Retina (tissue), 1 donor: ENCODE measurements at places on chromosomes 7 and 10.

GRCh38 chr7:89770161-89770560, 384.1 kb upstream of the STEAP1 start:
- DNase-seq = no peak

- DNase-seq = peak; percentile 59
Measured at GRCh38 chr10:102421757-102422512, 1.3 kb downstream of the FBXL15 start.

DNA sequence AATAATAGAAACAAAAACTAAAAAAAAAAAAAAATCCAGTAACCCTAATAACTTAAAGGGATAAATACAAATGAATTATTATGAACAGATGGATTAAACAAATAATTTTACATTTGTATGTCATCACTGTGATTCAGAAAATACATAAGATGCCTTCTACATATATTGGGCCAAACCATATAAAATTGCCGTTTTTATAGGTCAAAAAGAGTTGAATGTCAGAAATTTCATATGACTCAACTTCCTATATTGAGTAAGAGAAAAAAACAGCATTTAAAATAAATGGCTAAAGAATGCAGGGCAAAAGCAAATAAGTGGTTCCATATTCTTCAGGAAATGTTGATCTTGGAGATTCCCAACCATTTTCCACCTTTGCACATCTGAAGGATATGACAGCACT, 9.4 kb downstream of the SLC35B4 start:
- no peak for DNase-seq

DNA sequence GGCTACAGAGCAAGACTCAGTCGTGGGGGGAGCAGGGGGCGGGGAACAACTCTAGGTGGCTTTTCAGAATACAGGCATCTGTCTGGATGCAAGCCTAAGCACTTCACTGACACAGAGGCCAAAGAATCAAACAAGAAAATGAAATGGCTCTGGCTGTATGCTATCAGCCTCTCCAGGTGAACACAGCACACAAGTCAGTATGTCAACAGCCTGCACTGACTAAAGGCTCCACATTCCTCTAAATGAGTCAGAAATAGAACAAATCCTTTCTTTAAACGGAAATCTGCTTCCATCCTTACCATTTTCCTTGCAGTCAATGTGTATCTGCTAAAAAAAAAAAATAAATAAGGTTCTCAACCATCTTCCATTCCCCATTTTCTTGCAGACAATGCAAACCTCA, 88.3 kb downstream of the ARMH3 start:
- no peak for DNase-seq

GRCh38 chr7:26507108-26507987, 215.7 kb downstream of the SNX10 start:
- DNase-seq = no peak

GRCh38 chr10:124917428-124918190, 24.3 kb upstream of the ZRANB1 start:
- peak; percentile 77 for DNase-seq

DNA sequence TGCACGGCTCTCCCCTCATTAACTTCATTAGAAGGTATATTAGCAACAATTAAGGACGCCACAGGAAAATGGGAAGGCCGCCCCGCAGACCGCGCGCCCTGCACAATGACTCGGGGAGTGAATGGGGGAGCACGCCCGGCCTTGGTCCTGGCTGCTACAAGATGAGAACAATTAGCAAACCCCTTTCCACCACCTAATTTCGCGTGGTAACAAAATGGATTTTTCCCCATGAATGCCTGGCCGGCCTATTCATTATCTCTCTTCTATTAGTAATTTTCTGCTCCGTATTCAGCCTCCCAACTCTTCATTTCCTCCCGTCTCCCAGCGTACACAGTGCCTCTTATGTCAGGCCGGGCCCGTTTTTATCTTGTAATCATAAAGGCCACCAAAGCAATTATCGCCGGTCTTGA, 346.9 kb downstream of the DNAJB6 start:
- DNase-seq = no peak

GRCh38 chr10:47299611-47300428, at the start of gene GDF10:
TSS of gene GDF10 (plus strand) at chr10:47300197. CDS start at chr10:47300652, 455 bp downstream.
- DNase-seq = peak; percentile 60

GRCh38 chr7:33823913-33824312, 81.4 kb upstream of the BMPER start:
- no peak for DNase-seq

DNA sequence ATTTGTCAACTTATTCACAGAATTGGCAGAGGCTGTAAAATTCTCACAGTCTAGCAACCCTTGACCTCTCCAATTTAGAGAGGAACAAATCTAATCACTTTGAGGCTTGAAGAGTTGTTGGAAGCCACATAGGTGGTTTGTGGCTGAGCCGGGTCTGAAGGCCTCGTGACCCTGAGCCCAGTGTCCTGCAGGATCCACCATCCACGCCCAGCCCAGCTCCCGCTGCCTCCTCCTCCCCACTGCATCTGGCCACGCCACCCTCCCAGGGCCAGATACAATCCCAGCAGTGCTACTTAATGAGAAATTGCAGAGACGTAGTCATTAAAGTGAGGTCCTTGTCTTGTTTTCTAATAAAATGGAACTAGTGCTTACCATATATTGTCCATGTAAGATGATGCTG, 81.4 kb upstream of the SHH start:
- no peak for DNase-seq

GRCh38 chr10:30192846-30193608, 133.6 kb upstream of the JCAD start:
- no peak for DNase-seq

DNA sequence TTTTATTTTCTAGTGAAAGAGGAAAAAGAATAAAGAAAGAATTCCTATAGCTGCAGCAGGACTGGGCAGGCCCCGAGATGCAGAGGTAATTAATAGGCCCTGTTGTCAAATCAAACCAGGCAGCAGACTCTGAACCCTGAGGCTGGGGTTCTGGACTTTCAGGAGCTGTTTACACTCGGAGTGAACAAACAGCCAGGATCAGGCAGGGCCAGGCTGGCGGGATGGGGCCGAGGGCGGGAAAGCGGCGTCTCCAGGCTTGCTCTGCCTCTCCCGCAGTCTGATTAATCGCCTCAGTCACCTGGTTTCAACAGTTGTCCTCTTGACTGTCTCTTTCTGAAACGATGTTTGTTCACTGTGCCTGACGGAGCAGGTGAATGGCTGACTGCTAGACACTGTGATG, 675.4 kb upstream of the FOXK1 start:
- DNase-seq = peak; percentile 63

GRCh38 chr10:102565793-102566192, 62.0 kb downstream of the SUFU start:
- no peak for DNase-seq

DNA sequence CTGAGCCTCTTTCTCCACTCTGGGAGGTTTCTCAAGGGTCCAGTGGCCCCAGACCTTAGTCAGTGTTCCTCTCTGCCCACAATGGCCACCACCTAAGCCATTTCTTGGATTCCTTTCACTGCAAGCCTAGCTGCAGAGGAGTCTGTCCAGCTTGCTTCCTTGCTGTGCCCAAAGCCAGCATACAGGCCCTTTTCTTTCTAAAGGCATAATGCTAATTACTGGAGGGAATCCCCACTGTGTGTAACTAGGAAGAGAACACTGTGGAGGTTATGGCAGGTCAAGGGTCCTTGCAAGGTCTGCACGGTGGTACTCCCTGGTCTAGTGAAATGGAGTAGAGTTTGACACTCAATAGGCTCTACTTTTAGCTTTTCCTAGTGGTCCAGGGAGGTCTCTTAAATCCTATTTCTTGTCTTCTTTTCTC, 70.4 kb upstream of the CC2D2B start:
- DNase-seq = no peak

GRCh38 chr7:55308186-55308929, 56.8 kb upstream of the LANCL2 start:
- no peak for DNase-seq

DNA sequence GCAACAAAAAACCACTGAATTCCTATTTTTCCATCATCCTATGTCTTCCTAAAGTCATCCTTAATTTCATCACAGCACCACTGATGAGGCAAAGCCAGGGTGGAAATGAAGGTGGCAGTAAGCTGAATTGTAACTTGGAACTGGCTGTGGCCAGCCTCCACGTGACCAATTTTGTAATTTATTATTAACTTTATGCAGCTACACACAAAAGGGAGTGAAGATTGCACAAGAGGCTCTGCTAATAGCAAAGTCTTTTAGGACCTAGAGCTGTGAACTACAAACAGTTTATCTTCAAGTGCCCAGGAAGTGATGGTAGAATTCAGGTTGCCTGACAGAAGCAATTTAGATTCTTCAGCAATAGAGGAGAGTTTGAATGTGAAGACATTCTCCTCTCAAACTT, 176.4 kb downstream of the CCDC71L start:
- no peak for DNase-seq

DNA sequence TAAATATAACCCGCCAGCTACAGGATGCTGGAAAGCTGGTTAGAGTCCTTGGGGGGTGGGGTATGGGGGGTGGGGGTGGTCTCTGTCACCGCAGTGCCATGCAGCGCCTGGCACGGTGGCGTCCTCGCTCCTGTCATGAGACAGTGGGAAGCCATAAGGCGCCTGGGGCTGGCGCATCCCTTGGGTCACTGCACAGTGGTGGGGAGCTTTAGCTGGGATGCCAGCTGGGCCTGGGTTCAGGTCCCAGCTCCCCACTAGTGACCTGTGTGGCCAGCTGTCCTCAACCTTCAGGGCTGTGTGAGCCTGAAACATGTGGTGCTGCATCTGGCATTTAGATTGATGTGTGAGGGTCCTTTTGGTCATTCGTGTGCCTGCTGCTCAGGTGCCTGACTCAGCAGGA, 93.9 kb downstream of the BMS1 start:
- DNase-seq = no peak

DNA sequence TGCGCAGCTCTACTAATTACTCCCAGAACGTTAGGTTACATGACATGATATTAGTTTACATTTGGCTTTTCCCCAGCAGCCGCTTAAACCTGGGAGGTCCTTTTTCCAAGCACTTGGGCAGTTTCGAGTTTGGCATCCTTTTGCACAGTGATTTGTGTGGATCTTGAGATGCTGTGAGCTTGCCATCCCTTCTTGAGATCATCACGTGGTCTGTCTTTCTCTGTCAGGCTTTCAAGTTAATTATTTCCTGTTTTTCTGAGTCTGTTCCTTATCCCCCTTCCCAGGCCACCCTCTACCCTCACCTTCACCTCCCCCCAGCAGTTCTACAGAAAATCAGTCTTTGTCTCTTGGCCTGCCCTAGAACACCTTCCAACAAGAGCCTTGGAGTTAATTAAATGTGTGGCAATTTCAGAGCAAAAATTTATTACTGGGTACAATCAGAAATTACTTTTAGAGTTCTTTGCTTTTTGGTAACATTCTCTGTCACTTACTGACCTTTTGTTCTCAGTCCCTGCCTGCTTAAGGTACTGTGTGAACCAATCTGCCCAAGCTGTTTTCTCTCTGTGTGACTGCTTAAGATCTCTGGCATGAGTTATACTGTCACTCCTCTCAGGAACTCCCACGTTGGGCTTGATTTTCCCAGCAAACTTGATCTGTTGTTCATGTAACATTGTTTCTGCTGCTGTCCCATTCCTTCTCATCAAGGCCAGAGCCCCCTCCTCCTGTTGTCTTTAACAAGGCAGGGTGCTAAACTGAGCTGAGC, 3.1 kb upstream of the SLF2 start:
- DNase-seq = no peak

- no peak for DNase-seq
Measured at GRCh38 chr10:20888620-20889330, 8.3 kb downstream of the NEBL start.
